ENCODE measurements at places on chromosomes 7 and 10.

DNA sequence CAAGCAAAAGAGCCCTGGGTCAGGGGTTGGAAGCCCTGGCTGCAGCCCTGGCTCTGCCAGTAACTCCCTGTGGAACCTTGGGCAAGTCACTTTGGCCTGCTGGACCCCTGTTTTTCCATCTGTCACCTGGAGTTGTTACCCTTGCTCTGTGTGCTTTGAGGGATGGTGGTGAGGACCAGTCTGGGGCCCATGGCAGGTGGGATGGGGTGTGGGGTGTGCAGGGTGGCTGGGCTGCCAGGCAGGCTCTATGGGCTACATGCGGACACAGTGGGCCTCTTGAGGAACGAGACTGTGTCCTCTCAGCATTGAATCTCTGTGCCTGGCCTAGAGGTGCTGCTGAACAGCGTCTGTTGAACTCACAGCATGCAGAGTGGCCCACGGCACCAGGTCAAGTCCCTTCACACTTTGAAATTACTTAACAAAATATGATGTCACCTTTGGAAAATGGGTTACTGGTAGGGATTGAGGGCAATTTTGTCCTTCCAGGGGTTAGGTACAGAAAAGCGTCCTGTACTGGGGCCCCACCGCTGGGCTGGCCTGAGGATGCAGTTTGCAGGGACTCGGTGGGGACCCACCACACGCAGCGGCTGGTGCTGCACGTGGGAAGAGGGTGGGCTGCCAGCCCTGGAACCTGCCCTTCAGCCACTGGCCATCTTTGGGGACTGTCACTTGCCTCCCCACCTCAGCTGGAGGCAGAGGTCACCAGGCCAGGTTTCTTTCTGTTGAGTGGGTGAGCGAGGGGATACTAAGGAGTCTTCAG, 45.3 kb downstream of the PRF1 start:
- no peak for DNase-seq

DNA sequence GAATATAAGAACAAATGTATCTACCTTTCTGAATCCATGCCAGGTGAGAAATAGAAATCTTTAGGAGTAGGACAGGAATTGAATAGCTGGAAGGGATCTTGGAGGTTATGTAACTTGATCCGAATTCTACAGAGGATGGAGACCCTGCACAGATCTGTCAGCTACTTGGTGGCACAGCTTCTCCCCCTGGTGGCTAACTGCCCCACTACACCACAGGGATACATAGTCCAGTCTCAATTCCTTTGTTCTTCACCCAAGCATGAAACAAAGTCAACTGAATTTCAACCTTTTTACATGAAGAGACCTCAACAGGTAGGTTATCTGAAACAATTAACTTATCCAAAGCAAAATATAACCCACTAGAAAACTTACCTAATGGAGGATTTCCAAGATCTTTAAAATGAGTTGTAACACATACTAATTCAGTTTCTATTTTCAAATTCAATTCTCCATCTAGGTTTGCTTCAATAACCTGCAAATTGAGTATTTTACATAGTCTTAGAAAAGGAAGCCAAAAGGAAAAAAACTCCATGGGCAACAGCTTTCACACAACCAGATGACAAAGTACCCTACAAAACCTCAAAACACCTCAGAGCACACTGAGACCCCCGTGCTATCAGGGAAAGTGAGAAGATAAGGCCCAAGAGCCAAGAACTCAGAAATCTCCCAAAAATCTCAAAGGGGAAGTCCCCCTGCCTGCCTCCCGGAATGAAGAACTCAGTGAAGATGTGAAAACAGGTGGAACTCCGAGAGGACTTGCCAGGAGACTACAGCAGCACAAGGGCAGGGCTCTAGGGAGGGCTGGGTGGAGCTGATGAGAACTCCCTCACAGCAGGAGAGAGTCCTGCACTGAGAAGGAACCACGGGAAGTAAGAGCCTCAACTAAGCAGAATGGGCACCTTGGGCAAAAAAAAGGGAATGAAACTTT, 10.3 kb downstream of the HUS1 start:
- DNase-seq: peak; percentile 65

GRCh38 chr7:134905375-134905774, 80.9 kb upstream of the AGBL3 start:
- no peak for DNase-seq

- no peak for DNase-seq
Observed at GRCh38 chr10:72946963-72947362, 7.6 kb downstream of the PLA2G12B start.

- no peak for DNase-seq
Observed at GRCh38 chr7:141880960-141881359, 35.2 kb upstream of the OR9A4 start.

GRCh38 chr7:46968003-46968402, 613.9 kb downstream of the TNS3 start:
- DNase-seq: no peak

GRCh38 chr10:122236690-122237306, 34.3 kb upstream of the BTBD16 start:
- DNase-seq: no peak

DNA sequence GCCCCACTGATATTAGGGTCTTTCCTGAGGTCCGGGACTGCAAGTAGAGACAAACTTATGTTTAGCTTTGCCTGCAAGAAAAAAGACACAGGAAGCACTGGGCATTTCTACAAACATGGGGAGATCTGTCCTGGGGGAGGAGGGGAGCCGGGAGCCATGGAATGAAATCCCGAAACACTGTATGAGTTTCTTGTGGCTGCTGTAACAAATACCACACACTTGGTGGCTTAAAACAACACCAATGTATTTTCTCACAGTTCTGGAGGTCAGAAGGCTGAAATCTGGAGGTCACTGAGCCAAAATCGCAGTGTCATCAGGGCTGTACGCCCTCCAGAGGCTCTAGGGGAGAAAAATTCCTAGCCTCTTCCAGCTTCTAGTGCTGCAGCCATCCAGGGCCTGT, 114.0 kb upstream of the CHST15 start:
- no peak for DNase-seq

GRCh38 chr10:1308173-1308961, 252.2 kb downstream of the WDR37 start:
- no peak for DNase-seq

GRCh38 chr10:25758041-25758457, 176.0 kb upstream of the MYO3A start:
- DNase-seq: peak; percentile 6

DNA sequence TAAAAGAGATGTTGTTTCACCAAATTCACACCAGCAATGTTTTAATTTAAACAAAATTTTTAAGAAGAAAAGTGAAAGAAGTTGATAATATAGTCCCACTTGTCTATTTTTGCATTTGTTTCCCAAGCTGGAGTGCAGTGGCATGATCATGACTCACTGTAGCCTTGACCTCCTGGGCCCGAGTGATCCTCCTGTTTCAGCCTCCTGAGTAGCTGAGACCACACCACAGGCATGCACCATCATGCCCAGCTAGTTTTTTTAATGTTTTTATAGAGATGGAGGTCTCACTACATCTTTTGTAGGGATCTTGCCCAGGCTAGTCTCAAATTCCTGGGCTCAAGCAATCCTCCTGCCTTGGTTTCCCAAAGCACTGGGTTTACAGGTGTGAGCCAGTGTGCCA, 14.1 kb upstream of the NDUFA5 start:
- DNase-seq: no peak

GRCh38 chr7:114048386-114049235, 129.8 kb upstream of the PPP1R3A start:
- peak; percentile 2 for DNase-seq

- peak; percentile 44 for DNase-seq
Observed at GRCh38 chr10:97676770-97677581, 10.1 kb downstream of the AVPI1 start.

DNA sequence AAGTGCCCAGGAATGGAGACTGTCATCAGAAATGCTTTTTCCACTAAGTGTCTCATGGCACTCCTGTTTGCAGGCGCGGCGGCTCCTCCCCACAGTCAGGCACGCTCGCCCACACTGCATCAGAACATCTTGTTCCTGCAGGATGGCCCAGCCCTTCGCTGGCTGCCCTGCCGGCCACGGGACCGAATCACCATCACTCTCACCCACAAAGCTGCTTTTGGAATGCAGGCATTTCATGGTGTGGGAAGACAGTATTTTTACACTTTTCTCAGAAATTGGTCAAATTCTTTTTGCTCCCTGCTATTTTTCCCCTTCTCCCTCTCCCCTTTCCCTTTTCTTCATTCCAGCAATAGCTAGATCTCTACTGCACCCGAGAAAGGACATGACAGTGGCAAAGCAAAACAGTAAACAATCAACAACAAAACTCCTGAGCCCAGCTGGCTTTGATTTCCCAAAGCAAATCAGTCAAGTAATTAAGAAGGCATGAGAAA, 176.1 kb upstream of the TNS3 start:
- DNase-seq: no peak

- DNase-seq: no peak
Observed at GRCh38 chr10:90458054-90458453, 399.8 kb downstream of the HTR7 start.

GRCh38 chr10:127834221-127834620, 58.5 kb downstream of the CLRN3 start:
- DNase-seq: no peak

DNA sequence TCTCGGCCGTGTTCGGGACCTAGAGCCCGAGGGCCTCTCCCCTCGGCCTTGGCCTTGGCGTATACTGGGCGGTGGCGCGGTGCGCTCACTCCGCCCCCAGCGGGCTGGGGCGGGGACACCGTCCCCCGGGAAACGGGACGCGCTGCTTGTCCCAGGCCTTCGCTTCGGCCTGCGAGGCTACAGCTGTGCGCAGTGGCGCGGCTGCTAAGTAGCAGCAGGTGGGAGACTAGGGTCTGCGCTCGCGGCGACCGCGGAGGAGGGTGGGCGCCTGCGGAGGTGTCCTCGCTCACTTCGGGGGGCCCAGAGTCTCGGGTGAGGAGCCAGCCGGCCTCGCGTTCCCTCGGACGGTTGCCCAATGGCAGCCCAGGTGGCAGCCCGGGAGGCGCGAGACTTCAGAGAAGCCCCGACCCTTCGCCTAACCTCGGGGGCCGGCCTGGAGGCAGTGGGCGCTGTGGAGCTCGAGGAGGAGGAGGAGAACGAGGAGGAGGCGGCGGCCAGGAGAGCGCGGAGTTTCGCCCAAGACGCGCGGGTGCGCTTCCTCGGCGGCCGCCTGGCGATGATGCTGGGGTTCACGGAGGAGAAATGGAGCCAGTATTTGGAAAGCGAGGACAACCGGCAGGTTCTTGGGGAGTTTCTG, at the start of gene DNAH11:
Gene DNAH11, plus strand, starts transcription at position 149 of the 637 bp plus-strand sequence. Its CDS starts 207 bp downstream, at position 356.
- DNase-seq: peak; percentile 23

DNA sequence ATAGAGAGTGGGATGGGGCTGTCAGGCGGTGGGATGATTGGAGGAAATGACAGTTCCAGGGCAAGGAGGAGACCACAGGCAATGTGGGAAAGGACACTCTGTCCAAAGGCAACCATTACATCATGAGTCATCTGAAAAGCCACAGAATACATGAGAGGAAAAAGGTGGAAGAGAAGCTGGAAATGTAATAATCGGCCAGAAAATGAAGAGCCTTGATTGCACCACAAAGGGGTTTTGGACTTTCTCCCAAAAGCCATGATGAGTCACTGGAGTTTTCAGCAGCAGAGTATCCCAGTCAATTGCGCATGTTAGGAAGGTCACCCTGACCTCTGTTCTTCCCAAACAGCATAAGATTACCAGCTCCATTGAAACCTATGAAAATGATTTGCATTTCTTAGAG, 222.0 kb downstream of the LHFPL3 start:
- DNase-seq: no peak

- DNase-seq: no peak
Observed at GRCh38 chr7:112930787-112931186, 140.6 kb upstream of the TMEM168 start.

GRCh38 chr7:143396625-143397556, 11.8 kb downstream of the EPHA1 start:
- no peak for DNase-seq

DNA sequence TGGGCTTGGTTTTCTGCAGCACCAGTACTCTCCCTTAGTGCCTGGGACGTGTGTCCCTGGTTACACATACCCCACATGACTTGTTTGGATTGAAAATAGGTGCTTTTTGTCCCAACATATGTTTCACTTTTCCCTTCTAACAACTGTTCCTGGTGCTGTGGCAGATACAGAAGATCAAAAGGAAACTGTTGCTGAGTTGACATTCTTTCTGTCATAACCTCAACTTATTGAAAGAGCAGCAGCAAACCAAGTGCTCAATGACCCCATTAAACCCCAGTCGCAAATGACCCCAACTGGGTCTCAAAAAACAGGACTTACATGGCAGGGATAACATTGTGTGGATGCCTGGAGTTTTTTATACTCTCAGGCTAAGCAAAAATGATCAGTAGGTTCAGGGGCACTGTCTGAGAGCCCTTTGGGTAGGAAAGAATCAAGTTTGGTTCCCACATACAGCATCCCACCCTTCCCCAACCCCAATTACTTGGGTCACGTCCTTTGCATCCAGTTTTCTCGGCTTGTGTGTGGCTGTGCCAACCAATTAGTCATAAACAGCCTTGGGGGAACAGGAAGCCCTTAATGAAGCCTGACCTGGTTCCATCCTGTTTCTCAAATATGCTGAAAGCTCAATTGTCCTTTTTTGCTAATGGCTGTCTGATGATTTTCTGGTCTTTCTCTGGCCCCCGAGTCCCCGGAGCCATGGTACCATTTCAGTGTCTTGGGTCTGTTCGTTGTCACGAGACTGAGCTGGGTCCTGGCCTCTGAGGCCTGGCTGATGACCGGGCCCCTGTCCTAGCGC, 4.9 kb downstream of the HKDC1 start:
- DNase-seq: no peak

- DNase-seq: no peak
Observed at GRCh38 chr7:158366916-158367633, 220.5 kb downstream of the PTPRN2 start.

GRCh38 chr7:77657427-77658224, 38.6 kb upstream of the RSBN1L start:
- no peak for DNase-seq

DNA sequence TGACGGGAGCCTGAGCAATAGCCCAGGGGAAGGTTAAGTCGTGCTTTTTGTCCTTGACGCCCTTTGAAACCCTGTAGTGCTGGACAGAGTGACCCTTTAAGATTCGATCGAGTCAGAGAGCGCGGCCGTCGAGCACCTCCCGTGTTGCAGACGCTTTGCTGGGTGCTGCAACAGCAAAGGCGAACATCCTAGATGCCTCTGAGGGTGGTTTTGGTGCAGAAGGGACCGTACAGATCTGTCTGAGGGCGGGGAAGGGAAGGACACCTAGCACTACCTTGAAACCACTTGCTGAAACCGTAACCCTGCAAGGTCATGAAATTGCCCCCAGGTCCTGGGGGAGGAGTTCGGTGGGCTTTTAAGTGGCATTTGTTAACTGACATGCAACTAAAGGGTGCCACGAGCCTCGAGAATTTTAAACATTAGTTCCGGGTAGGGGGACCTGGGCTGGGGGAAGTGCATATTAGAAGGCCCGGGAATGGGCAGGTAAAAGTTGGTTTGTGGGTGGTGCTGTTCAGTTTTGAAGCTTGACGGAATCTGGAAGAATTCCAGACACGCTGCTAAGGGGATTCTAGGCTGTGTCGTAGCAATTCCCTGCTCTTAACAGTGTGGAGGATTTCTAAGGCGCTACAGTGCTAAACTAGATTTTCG, 786 bp downstream of the ATP5F1C start:
- no peak for DNase-seq

- no peak for DNase-seq
Observed at GRCh38 chr7:141232286-141233051, 158.6 kb downstream of the TMEM178B start.

GRCh38 chr10:131848741-131849590, 51.8 kb upstream of the PPP2R2D start:
- DNase-seq: no peak

Measured in activated T-cell treated with anti-CD3 and anti-CD28 coated beads, Interleukin-2, amount 50 U/mL, for 72 hours (primary cell).